ENCODE measurements at places on chromosomes 4 and X.

- DNase-seq: no peak
Measured at GRCh38 chr4:127047930-127048329, 584.8 kb upstream of the INTU start.

DNA sequence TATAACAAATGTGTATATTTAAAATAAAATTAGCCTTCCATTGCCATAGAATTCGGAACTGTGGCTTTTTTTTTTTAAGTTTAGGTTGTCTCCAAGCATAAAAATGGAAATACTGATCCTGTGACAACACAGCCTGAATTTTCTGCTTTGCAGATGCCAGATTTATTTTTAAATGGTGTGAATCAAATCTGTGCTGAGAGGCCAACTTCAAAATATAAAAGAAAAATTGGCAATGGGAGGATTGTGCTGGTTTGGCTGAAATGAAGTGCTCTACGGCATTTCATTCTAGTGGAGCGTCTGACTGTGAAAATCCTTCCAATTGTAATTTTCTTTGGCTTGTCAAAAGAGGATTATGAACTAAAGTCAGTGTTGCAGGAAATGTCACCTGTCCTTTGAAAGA is 580.3 kb upstream of the ZFP42 start:
- no peak for DNase-seq

DNA sequence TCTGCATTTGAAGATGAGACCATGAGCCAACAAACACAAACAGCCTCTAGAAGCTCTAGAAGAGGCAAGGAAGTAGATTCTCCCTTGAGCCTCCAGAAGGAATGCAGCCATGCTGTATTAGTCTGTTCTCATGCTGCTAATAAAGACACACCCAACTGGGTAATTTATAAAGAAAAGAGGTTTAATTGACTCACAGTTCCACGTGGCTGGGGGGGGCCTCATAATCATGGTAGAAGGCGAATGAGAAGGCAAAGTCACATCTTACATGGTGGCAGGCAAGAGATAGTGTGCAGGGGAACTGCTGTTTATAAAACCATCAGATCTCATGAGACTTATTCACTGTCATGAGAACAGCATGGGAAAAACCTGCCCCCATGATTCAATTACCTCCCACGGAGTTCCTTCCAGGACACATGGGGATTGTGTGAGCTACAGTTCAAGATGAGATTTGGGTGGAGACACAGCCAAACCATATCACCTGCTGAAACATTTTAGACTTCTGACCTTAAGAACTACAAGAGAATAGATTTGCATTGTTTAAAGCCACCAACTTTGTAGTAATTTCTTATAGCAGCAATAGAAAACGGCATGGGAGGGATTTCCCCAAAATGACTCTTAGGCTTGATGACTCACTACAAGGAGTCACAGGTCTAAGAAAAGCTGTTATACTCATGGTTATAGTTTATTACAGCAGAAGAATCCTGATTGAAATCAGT is 284.4 kb upstream of the SFRP2 start:
- no peak for DNase-seq

- DNase-seq: no peak
Measured at GRCh38 chr4:184500748-184501589, 26.6 kb upstream of the IRF2 start.

DNA sequence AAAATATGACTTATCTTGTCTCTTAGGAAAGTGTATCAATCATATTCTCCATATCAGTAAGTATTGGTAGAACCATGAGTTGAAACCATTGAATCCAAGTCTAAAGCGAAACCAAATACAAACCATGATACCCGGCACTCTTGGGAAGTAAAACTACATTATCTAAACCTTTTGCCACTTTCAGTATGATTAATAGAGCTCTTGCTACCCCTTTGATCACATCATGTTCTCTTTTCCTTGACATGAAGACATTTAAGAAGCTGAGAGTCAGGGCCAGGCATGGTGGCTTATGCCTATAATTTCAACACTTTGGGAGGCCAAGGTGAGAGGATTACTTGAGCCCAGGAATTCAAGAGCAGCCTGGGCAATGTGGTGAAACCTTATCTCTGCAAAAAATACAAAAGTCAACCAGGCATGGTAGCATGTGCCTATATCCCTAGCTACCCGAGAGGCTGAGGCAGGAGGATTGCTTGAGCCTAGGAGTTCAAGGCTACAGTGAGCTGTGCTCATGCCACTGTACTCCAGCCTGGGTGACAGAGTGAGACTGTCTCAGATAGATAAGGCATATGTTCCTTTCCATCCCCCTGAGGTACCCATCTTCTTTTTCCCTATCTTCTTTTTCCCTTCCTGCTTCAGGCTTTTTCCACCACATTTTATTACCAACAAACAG is 45.4 kb downstream of the CEP135 start:
- DNase-seq: no peak

- no peak for DNase-seq
Measured at GRCh38 chr4:78902298-78902697, 36.9 kb downstream of the PAQR3 start.

- no peak for DNase-seq
Measured at GRCh38 chrX:115913575-115913974, 257.0 kb upstream of the AGTR2 start.

DNA sequence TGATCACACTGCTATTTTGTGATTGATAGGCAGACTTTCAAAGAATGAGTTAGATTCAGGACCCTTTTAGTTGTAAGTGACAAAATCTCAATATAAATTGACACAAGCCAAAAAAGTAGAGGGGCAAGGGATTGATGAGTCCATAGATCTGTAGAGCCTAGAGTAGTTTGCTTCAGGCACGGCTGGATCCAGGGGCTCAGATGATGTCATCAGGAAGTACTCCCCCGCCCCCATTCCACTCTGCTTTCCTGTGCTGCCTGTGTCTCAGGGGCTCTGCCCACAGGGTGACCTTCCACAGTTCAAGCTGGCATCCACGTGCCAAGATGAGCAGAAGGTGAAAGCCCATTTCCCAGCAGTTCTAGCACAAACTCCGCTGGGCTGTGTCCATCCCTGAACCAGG is 13.6 kb downstream of the WFS1 start:
- DNase-seq: no peak

- no peak for DNase-seq
Measured at GRCh38 chrX:39877905-39878304, 219.9 kb downstream of the BCOR start.

- peak; percentile 76 for DNase-seq
Measured at GRCh38 chr4:61407642-61408618, 207.8 kb downstream of the ADGRL3 start.

GRCh38 chr4:71221510-71222466 is 117.0 kb upstream of the SLC4A4 start:
- no peak for DNase-seq

DNA sequence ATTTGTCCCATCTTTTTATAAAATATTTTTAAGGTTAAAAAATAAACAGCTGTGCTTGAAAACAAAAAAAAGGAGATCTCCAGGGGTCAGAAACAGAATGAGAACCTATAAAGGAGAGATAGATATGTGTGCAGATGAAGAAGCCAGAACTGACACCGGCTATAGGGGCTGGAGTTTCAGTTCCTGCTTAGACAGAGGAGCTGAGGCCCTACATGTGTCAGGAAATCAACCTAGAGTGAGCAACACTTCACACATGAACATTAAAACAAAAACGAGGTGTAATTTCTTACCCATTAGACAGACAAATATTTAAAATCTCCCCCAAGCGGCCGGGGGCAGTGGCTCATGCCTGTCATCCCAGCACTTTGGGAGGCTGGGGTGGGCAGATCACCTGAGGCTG is 17.8 kb upstream of the HUWE1 start:
- DNase-seq: no peak

- no peak for DNase-seq
Measured at GRCh38 chr4:40246011-40246900, 49.4 kb downstream of the RHOH start.

GRCh38 chrX:71225676-71226075 is 2.7 kb downstream of the GJB1 start:
- no peak for DNase-seq

DNA sequence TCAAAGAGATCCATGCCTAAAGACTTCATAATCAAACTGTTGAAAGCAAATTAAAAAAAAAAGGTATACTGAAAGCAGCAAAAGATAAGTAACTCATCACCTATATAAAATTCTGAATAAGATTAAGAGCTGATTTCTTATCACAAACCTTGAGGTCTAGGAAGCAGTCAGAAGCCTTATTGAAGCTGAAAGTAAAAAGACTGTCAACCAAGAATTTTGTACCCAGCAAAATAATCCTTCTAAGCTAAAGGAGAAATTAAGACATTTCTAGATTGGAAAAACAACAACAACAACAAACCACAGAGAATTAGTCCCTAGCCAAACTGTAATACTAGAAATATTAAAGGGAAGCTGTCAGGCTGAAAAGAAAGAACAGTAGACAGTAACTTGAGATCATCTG is 622.9 kb downstream of the PCDH7 start:
- DNase-seq: no peak

GRCh38 chrX:53088136-53088974 is 5.6 kb upstream of the KANTR start:
- peak; percentile 90 for DNase-seq
